ENCODE measurements at places on chromosomes 2 and 18.

DNA sequence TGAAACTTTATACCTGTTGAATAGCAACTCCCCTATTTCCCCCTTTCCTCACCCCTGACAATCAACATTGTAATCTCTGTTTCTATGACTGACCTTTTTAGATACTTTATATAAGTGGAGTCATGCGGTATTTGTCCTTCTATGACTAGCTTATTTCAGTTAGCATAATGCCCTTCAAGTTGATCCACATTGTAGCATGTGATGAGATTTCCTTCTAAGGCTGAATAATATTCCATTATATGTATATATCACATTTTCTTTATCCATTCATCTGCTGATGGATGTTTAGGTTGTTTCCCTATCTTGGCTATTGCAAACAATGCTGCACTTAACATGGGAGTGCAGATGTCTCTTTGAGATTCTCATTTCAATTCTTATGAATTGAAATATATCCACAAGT lies 9.5 kb downstream of the FASTKD2 start:
- no peak for DNase-seq

DNA sequence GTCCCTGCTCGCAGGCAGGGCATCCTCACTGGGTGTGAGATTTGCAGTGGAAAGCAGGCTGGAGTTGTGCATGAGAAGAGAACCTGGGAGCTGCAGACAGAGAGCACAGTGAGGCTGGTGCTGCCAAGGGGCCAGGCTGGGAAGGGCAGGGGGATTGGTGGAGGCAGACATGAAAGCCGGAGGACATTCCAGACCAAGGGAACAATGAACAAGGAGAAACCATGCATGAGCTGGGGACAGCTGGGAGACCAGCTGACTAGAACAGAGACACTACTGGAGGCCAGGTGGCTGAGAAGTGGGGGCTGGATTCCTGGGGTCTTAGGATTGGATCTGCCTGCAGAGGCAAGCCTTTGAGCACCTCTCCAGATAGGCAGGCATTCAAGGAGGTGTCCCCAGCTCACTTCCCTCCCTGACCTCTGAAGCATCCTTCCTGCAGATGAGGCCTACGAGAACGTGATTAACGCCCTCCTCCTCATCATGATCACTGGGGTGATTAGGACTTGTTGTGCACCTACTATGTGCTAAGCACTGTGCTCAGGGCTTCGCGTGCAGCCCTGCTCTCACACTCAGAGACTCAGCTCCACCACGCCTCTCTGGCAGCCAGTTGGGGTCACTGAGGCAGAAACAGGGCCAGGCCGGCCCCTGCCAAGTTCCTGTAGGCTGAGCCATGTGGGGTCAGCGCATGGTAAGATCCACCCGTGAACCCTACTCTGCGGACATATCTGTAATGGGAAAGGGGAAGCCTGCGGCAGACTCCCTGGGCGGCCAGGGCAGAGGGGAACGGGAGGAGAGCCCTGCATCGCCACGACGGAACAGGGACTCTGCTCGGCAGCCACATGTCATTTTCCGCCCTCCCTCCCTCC lies 74.8 kb upstream of the SLC66A3 start:
- DNase-seq, result no peak

GRCh38 chr2:188051706-188052105 lies 240.0 kb upstream of the GULP1 start:
- no peak for DNase-seq

DNA sequence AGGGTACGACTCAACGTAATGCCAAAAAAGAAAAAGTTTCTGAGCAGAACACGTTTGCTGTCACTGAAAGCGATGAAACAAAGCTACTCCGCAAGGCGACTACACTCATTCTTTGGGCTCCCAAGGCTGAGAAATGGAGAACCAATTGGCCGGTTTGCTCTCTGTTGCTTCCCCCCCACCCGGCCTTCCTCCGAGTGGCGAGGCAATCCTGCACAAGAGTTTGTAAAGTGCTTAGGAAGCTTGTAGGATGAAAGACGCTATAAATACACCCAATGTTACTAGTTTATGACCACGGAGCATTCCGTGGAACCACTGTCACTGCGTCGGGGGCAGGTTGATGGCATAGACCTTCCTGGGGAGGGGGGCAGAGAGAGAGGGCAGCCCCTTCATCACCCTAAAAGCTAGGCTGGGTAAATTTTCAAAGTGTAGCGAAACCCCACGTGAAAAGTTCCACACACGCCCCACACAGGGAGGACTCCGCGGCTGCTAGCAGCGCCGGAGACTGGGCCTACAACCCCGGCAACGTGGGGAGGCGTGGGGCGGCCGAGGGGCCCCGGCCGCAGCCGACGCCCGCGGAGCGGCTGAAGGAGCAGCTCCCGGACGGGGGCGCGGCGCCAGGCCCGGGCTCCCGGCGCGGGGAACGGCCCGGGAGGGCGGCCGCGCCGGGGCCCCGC lies 915 bp downstream of the CUL3 start:
- no peak for DNase-seq

- no peak for DNase-seq
Observed at GRCh38 chr2:219294356-219295351, 14.5 kb downstream of the PTPRN start.

Measured in NCI-H1105 (cell line).